Stimulated activated CD4-positive, alpha-beta T cell treated with anti-CD3 and anti-CD28 coated beads, Interleukin-2, amount 100 ng/mL, for 24 hours (primary cell): ENCODE measurements at places on chromosomes 5 and 9.

- no peak for DNase-seq
Observed at GRCh38 chr5:41921874-41922273, 3.2 kb upstream of the FBXO4 start.

GRCh38 chr5:118593003-118593328 lies 395.4 kb downstream of the DTWD2 start:
- no peak for DNase-seq

- no peak for DNase-seq
Observed at GRCh38 chr9:116394894-116395698, 241.5 kb downstream of the PAPPA start.

GRCh38 chr5:142034994-142035393 lies 22.2 kb upstream of the GNPDA1 start:
- no peak for DNase-seq

DNA sequence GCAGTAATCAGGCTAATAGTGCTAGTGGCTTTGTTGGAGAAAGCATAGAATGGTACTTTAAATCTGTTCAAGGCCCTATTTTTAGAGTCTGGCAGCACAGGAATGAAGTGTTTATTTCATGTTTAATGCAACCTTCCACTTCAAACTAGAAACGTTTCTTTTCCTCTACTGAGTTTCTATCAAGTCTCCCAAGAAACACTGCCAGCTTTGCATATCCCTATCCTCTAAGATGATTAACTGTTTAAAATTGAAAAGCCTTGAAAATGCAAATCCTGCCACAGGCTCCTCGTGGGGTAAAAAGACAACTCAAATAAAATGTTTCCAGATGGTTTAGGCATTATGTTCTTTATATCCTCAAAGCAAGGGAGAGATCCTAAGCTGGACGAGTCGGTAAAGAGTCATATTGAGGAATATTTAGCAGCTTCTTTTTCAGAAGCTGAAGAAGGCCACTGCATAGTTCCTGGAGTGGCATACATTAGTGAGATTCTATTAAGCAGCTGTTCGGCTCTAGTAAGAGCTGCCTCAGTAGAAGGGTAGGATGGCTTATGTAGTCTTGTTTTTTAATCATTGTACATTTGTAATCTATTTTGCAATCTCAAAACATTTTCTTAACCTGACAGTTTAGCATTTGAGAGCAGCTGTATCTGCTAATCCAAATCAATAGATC lies 251.2 kb downstream of the CHSY3 start:
- DNase-seq = no peak

DNA sequence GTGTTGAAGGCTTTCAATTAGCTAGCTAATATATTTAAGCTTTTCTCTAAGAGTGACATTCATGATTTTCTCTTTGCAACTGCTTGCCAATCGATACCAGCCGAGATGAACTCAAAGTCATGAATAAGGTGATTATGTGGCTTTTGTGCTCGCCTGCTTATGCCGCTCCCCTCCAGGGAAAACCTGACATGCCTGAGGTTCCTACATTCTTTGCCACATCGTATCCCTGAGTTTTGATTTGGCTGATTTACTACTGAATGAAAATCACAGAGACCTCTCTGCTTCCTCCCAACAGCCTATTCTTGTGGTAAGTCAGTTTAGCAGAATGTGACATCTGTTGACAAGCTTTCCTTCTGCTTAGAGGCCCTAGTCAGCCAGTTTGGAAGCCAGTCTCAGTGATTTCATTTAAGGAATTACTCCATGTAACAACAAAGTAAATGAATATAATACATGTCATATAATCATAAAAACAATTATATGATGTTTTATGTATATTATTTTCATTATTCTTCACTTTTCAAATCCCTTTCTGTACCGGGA lies 513.4 kb downstream of the CSNK1G3 start:
- no peak for DNase-seq

GRCh38 chr9:129140397-129141065 lies 29.3 kb downstream of the PTPA start:
- DNase-seq = peak; percentile 33

DNA sequence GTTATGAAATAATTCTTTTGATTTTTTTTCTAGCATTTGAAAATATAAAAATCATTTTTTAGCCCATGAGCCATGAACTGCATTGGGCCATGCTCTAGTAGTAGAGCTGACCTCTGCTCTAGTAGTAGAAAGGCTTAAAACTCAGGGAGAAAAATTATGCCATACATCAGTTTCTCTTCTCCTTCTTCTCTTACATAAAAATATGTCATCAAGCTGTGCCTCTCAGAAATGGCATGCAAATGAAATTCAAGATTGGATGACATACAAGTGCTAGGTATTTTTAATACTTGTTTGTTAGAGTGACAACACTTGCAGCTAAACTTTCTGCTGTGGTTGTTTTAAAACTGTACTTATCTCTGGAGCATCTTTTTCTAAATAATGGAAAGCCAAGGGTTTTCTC lies 42.1 kb upstream of the TMOD1 start:
- DNase-seq = no peak

GRCh38 chr5:96823900-96824380 lies 16.2 kb upstream of the ERAP1 start:
- DNase-seq = no peak

DNA sequence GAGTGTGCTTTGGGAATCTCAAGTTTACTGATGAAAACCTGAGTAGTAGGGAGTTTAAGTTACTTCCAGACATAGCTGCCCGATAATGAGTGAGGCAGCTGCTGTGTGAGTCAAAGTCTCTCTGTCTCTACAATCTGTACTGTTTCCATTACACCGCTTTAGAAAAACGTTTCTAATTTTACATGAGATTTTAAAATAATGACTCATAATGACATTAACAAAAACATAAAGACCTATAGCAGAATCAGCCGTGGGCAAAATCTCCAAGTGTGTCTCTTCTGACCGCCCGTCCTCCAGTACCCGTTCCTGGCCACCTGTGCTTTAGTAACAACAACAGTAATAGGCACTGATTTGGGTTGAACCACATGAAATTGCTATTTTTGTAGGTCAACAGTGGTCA lies 69.6 kb upstream of the PRRC1 start:
- DNase-seq = no peak

GRCh38 chr5:18305288-18305924 lies 671.1 kb downstream of the TAF11L14 start:
- no peak for DNase-seq

DNA sequence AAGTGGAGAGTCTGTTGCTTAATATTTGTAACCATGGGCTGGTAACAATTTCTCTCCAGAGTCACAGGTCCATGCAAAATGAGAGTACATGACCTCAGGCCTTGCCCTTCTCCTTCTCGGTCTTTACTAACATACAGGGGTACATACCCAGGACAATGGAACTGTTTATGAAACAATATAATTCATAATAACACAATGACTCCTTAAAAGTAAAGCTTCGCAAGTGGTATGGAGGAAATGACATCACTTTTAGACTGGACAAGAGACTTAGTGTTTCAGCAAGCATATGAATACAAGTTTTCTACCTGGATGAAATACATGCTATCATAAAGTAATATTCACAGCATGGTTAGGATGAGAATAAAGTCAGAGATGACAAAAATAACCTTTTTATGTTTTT lies 386.6 kb downstream of the PLK2 start:
- no peak for DNase-seq

GRCh38 chr5:114858665-114859437 lies 310.9 kb downstream of the TRIM36 start:
- no peak for DNase-seq

GRCh38 chr9:136254381-136255165 lies 9.0 kb upstream of the QSOX2 start:
- no peak for DNase-seq

GRCh38 chr9:135324329-135324728 lies 155.3 kb upstream of the PPP1R26 start:
- no peak for DNase-seq

DNA sequence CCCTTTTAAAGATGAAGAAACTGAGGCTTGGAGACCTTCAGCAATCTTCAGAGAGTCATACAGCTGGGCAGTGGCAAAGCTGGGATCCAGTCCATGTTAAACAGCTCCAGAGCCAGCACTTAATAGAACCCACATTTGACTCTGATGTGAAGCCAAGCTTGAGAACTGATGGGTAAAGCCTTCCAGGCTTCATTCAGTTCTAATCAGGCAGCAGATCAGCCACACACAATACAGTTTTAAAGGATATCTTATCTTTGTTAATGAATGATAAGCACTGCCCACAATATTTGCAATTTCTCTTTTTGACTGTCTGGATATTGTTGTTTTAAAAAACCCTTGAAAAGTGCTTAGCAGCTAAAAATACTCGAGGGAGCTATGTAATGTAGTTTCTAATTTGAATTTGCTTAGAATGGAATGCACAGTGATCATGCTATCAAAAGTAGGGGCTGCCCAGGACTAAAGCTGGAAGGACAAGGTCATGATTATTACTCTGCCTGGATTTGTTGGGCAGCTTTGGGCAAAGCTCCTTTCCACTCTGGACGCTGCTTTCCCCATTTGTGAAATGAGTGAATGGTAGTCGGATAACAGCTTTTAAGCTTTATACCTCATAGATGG lies 31.3 kb upstream of the HTR4 start:
- no peak for DNase-seq

- no peak for DNase-seq
Observed at GRCh38 chr5:66849803-66850202, 253.6 kb downstream of the MAST4 start.

GRCh38 chr9:12955510-12956163 lies 180.8 kb downstream of the LURAP1L start:
- no peak for DNase-seq

DNA sequence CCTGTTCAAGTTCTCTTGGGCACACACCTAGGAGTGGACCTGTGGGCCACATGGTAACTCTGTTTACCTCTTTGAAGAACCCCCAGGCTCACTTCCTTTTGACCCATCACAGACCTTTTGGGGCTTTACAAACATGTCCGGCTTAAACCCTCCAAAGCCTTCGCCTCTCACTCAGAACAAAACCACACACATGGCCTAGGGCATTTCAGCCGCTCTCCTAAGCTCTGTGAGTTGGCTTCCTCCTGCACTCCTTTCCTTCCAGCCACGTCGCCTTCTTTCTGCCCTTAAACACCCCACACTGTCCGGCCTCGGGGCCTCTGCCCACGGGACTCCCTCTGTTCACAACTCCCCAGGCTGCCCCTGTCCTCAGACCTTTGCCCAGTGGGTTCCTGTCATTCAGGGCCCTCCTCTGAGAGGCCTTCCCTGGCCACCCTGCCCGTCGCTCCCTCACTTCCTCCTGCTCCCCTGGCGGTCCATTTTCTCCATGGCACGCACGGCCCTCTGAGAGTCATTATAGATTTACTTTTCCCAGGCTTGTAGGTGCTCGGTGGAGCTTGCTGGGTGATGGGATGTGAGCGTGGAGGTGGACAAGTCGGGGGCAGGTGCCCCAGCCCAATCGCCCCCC lies 1.9 kb downstream of the DOK3 start:
- no peak for DNase-seq

GRCh38 chr5:168676501-168676900 lies 97.3 kb upstream of the PANK3 start:
- no peak for DNase-seq

GRCh38 chr5:58462154-58462553 lies 2.3 kb upstream of the PLK2 start:
- no peak for DNase-seq

DNA sequence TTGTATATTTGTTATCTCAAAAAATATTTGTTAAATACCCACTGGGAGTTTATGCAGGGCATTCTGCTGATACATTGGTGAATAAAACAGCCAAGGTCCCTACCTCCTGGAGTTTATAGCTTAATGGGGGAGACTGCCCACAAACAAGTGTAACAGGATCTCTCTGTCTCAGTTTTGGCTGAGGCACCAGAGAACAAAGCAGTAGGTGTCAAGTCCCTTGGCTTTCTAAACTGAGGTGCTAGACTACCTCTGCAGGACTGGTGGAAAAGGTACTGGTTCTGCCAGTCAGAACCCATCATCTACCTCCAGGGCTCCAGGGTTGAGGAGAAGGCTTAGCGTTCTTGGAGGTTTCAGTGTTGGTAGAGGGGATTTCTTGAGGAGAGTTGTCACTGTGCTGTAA lies 188.4 kb upstream of the ELL2 start:
- DNase-seq = no peak

GRCh38 chr5:149383399-149383798 lies 4.3 kb upstream of the IL17B start:
- DNase-seq = no peak

DNA sequence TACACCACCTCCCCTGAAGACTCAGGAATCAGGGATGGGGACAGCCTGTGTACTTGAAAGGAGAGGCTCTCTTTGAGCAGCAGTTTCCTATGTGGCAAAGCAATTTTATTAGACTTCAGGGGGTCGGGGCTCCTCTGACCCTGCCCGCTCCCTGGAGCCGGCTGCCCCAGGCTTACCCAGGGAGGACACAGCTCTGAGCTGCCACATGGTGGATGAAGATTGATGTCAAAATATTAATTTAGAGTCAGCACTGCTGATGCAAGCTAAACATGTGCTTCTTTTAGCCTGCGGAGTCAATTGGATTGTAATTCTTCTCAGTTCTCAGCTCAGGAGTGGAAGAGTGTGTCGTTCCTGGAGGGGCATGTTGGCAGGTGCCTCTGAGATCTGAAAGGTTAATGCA lies 606.1 kb downstream of the KIF4B start:
- DNase-seq = no peak

DNA sequence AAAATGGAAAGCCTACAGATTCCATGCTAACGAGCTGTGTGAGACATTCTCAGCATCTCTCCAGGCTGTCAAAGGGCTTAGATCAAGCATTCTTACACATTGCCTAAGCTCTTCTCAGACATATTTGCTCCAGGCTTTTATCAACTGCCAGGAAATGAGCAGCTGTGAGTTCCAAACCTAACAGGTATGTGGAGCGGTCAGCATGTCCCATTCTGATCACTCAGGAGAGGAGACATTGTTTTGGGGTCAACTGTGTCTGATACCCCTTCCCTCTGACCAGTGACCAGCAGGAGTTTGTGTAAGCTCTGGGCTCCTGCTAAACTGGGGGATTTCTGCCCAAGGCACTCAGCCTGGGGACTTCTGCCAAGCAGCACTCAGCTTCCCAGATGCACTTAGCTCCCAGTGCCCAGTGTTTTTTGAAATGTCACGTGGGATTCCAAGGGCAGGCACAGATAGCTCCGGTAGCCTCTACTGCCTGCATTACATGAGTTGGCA lies 229.1 kb downstream of the SEC61B start:
- no peak for DNase-seq
